ENCODE measurements at places on chromosomes 5 and 9. TPM values are rescaled to one million over a fixed set of nuclear protein-coding genes. Genes with fewer than 3 reads are reported as not detected.

CCDC152 gene
- total RNA-seq: 4.6 TPM

ODF2 gene
- 60.1 TPM for total RNA-seq

CDKN2B gene
- total RNA-seq: 6.9 TPM

PLK2 gene
- 66.1 TPM for total RNA-seq

SMIM33 gene
- total RNA-seq: not detected

SLC22A4 gene
- total RNA-seq: 0.39 TPM

GARIN3 gene
- total RNA-seq: not detected

LEAP2 gene
- total RNA-seq: 3.6 TPM

PROP1 gene
- total RNA-seq: 0.96 TPM

CARD9 gene
- total RNA-seq: 1.8 TPM

SLCO6A1 gene
- total RNA-seq: not detected

SARDH gene
- total RNA-seq: 1.7 TPM

PKD2L2 gene
- total RNA-seq: 0.41 TPM

FOXD4L3 gene
- 0.48 TPM for total RNA-seq

MIER3 gene
- total RNA-seq: 20.2 TPM

SLC6A19 gene
- total RNA-seq: not detected

SLIT3 gene
- 17.3 TPM for total RNA-seq

PCDHB16 gene
- 3.2 TPM for total RNA-seq

CCDC127 gene
- total RNA-seq: 10.2 TPM

NELFB gene
- total RNA-seq: 33.5 TPM

PCAT7 gene
- 0.81 TPM for total RNA-seq

BHMT gene
- total RNA-seq: 4.4 TPM

DNM1 gene
- total RNA-seq: 38.3 TPM

C7 gene
- 0.26 TPM for total RNA-seq

AGXT2 gene
- total RNA-seq: not detected

LCP2 gene
- 0.27 TPM for total RNA-seq

NUTM2G gene
- total RNA-seq: 1.4 TPM

FOXD4L6 gene
- 0.50 TPM for total RNA-seq

Measured in motor neuron (in vitro differentiated cells).